Activated CD4-positive, alpha-beta T cell treated with anti-CD3 and anti-CD28 coated beads for 36 hours (primary cell): ENCODE measurements at places on chromosomes 5 and 9.

DNA sequence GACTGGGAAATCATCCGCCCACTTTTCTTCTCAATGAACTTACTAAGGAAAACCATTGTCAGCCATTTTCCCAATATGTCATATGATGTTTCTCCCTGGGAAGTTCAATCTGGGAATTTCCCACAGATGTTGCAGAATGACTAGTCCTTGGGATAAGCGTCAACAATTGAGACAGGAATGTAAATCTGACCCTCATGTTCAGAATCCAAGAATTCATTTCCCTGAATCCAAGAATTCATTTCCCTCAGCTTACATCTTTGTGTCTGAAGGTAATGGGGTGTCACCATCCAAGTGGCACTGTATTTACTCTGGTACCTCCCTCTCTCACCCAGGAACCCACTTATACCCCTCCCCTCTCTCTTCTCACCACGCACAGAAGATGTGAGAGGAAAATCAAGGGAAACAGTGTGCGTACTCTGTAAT is 7.4 kb downstream of the KLF9 start:
- DNase-seq: no peak

- no peak for DNase-seq
These were observed 23.8 kb downstream of the C5 start for GRCh38 chr9:121026260-121026691.

DNA sequence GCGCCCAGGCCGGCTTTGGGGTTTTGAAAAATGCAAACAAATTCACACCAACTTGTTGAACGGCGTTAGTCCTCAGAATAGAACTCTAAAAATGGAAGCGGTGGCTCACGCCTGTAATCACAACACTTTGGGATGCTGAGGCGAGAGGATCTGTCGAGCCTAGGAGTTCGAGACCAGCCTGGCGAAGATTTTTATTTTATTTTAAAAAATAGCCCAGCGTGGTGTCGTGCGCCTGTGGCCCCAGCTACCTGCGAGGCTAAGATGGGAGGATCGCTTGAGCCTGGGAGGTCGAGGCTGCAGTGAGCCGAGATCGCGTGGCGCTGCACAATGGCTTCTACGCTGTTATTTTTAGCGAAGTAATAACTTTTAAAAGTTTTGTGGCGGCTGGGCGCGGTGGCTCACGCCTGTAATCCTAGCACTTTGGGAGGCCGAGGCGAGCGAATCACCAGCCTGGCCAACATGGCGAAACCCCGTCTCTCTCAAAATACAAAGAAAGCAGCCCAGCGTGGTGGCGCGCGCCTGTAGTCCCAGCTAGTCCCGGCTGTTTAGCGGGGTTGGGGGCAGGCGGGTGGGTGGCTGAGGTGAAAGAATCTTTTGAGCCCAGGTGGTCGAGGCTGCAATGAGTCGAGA is 694 bp upstream of the PLIN2 start:
- DNase-seq: peak; percentile 54

- no peak for DNase-seq
These were observed 24.4 kb upstream of the GPR151 start for GRCh38 chr5:146540414-146540813.

DNA sequence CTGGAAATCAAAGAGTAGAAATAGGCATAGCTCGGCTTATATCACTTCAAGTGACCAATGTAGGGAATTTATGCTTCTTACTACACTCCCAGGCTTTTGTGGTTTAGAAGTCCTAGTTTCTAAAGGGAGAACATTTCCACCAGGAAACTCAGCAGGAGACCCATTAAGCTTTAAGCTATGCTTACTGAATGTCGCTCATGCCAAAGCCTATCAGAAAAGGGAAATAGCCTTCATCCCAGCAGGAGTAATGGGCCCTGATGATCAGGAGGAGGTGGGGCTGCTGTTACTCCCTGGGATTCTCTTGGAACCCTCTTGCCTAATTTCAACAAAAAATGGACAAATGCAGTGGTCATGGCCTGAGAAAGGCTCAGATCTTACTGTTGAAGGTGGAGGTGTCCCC is 54.5 kb upstream of the SEMA6A start:
- DNase-seq: no peak

GRCh38 chr5:180047667-180048066 is 23.9 kb downstream of the RNF130 start:
- DNase-seq: no peak

DNA sequence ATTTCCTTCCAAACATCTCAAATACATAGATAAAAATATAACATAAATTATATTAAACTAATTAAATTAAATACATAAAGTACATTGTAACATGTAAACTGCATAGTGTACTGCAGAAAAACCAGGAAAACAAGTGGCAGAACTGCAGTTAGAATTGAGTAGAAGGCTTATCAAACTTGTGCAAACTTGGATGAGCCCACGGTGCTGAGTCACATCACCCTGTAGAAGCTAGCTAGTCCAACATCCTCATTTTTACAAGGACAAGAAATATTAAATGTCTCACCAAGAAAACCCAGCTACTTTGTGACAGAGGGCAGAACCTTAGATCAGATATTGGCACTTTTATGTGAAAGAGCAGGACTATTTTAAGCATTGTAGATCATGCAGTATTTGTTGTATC is 807.9 kb upstream of the NUDT12 start:
- no peak for DNase-seq

GRCh38 chr5:161169776-161170175 is 317.8 kb upstream of the ATP10B start:
- no peak for DNase-seq

DNA sequence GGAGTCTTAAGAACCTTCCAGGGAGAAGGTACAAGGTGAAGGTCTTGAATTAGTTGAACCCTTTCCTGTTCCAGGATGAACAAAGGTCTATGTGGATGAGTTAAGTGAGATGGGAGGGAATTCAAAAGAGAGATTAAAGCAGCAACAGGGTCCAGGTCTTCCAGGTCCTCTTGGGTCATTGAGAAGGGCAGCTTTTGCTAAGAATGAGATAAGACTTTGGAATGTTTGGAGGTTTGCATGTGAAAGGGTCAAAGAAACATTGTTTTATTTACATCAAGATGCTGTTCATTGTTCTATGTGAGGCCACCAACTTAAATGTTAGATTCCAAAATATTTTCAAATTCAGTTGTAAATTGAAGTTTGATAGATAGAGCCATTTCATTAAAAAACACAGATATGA is 463.9 kb downstream of the ANXA1 start:
- no peak for DNase-seq

GRCh38 chr9:134348404-134349155 is 22.3 kb downstream of the RXRA start:
- no peak for DNase-seq

DNA sequence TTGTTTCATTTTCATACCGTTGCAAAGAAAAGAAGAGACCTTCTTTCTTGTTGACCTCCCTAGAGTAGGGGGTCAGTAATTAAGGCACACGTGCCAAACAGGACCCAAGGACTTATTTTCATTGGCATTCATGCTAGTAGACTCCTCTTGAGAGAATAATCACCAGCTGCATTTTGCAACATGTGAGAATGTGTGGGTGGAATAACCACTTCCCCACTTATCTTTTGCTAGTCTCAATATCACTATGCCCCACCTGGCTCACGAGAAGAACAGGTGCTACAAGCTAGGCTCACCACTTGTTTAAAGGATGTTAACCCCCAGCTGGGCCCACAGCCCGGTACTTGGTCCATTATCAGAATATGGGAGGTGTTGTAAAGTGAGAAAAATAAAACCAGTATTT is 460.7 kb upstream of the MEF2C start:
- DNase-seq: peak; percentile 39

GRCh38 chr5:25618821-25619220 is 974.0 kb upstream of the CDH10 start:
- DNase-seq: no peak

GRCh38 chr9:101508211-101508610 is 25.4 kb upstream of the RNF20 start:
- DNase-seq: no peak

DNA sequence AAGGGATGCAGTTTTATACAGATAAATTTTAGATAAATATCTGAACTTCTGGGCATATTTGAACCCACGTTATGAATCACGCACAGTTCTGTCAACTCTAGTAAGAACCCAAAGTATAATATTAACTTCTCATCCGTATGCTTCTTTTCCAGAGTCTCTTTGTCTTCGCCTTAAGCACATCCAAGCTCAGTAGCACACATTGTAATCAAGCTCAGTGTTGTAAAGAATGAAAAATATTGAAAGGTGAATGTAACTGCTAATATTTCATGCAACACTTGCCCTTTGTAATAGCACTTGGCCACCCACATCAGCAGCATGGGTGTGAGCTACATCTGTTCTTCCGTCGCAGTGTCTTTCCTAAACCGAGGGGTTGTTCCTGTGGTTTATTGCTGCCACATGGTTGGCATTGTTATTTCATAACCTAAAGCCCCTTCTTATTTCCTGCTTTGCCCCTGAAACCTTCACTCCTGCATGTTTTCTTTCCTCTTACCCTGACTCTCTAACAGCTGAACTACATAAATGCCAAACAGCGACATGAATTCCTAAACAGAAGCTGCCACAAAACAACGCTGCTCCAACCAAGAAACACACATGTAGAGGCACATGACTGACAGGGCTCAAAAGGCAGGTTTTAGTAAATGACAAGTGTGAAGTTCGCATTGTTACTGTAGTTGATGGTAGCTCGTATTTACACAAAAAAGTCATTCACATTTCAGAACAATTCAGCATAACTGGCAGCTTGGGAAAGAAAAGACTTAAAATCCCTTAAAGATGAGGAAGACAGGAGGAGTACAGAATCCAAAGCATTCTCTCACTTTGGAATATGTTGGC is 190.1 kb upstream of the MEF2C start:
- DNase-seq: no peak

DNA sequence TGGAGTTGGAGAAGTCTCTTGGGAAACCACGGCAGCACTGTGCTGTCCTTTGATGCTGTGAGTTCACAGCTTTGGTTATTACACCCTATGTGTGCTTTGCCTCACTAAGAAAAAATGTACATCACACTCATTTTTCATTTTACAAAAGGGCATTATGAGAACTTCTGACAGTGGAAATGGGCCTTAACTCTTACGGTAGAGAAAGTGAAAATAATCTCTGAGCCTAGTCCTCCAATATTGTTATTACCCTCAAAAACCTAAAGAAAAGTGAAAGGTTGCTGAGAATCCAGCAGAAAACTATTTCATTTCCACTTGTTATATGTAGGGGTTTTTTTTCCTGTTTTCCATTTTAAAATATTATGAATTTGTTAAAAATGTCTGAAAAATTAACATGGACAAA is 8.2 kb upstream of the OR13D1 start:
- DNase-seq: no peak

DNA sequence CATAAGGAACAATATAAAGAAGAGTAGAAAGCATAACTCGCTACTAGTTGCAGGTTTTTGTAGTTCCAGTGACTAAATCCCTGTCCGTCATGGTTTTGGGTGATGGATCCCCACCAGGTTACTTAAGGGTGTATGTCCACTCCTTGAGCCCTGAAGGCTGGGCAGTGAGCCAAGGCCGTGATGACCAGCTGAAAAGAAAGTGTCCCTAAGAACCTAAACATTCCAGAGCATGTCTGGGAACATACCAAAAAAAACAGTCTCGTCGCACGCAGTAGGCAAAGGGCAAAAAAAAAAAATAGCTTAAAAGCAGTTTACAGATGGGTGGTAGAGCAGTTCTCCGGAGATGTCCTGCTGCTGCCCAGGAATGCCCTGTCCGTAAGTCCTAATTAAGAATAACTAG is 21.4 kb upstream of the SNAPC3 start:
- DNase-seq: no peak

- DNase-seq: no peak
These were observed 33.6 kb downstream of the ERMP1 start for GRCh38 chr9:5799314-5799713.

- DNase-seq: no peak
These were observed 113.7 kb downstream of the LHFPL2 start for GRCh38 chr5:78534905-78535200.

DNA sequence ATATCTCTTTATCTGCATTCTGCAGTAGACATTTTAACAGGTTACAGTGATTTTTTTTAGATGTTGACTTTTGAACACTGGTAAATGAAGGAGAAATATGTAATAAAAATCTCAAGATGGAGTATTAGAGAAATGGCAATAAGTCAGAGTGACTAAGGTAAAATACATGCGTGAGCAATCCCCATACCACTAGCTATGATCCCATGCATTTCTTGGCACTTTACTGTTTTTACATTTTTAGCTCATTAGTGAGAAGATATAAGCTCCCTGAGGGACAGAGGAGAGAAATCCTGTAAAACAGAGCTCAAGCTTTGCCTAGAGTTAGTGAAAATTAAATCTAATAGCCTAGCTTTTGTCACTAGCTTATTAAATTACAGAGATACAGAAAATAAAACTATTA is 181.9 kb upstream of the TRPM3 start:
- DNase-seq: no peak

DNA sequence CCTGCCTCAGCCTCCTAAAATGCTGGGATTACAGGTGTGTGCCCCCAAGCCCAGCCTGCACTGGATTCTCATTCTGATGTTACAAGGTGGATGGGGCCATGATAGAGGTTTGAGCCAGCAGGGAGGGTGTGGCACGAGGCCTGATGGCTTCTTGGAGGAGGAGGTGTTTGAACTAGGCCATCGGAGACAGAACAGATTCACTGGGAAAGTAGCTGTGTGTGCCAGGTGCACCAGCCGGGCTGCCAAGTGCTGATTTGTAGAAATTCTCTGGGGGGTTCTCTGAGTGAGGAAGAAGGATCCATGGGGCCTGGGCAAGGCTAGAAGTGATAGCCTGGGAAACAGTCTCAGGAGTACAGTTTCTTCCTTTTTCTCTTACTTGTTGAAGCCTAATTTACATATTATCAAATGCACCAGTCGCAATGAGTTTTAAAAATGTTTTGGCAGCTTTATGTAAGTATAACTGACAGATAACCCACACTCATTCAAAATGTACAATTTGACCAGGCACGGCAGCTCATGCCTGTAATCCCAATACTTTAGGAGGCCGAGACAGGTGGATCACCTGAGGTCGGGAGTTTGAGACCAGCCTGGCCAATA is 31.1 kb upstream of the STXBP1 start:
- DNase-seq: no peak

DNA sequence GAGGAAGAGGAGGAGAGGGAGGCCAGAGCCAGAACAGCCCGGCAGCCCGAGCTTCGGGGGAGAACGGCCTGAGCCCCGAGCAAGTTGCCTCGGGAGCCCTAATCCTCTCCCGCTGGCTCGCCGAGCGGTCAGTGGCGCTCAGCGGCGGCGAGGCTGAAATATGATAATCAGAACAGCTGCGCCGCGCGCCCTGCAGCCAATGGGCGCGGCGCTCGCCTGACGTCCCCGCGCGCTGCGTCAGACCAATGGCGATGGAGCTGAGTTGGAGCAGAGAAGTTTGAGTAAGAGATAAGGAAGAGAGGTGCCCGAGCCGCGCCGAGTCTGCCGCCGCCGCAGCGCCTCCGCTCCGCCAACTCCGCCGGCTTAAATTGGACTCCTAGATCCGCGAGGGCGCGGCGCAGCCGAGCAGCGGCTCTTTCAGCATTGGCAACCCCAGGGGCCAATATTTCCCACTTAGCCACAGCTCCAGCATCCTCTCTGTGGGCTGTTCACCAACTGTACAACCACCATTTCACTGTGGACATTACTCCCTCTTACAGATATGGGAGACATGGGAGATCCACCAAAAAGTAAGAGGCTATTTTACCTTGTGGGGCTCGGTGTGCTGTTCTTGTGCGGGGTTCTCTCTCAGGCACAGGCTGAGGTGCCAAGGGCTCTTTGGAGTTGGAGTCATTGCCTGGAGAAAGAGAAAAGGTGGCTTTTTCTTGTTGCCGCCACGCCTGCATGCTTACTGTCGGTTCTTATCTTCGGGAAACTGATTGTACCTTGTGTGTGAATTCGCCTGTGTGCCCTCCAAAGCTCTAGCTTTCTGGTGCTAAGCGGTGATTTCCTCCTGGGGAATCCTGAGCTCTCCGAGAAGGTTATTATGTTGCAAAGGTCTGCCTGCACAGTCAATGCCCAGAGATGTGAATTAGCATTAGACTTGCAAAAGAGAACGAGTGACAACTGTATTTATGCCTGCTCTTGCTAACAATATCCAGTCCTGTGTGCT is at the start of gene ISL1:
ISL1 (plus strand) TSS at position 318 of the 991 bp plus-strand sequence; CDS start at position 542, 224 bp downstream.
- peak; percentile 42 for DNase-seq
